ENCODE measurements at places on chromosomes 3 and 15.
A peak's percentile ranks its signal among the peaks of the same experiment; 100 is the strongest.

DNA sequence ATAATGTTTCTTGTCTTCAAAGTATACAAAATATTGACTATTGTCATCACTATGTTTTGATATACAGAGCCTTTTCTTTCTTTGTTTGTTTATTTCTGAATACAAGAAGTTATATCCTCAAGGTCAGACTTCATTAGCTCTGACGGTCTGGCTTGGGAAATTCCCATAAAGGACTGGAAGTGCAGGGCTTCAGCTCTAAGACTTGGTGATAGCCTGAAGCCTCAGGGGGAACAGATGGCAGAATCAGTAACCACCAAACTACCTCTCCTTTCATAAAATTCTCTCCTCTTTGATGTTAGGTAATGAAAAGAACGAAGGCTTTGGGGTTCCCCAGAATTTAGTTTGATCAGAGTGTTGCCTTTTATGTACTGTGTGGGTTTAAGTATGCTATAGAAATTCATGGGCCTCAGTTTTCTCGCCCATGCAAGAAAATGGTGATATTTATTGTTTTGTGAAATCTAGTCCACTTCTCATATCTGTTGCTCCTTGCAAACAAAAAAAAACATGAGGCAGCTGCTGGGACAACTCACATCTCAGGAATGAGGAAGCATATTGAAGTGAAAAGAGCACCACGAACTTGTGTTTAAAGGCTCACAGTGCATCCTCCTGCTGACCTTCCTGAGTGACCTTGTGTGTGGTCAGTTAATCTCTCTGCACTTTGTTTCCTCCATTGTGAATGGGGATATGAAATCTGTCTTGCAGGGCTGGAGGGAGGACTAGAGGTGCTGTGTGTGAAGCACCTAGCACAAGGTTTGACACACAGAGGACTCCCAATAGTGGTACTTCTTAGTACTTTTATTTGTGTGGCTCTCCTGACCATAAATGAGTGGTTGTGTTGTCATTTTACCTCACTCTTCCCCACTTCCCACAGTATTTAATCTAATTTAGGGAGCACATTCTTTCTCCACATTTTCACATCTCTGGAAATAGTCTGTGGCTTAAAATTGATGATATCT is 569.8 kb upstream of the IL12A start:
- no peak for DNase-seq

- DNase-seq, result no peak
These were observed 1.6 kb upstream of the ITGB5 start for GRCh38 chr3:124888482-124889441.

DNA sequence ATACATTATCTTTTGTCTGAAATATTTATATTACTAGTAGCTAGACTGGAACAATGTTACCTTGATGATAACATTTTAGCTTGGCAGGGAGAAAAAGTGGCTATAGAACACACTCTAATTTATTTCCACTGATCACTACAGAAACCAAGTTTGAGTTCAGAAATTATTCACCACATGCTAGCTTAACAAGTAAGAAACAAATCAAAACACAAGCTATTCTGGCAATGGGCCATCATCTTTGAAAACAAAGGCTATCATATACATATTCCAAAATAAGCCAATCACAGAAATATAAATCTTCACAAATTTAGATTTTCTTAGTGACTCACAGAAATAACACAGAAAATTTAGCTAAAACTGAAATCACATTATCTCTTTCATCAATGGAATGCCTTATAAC is 17.1 kb downstream of the AQR start:
- DNase-seq, result no peak

- DNase-seq, result no peak
These were observed 36.2 kb downstream of the MRAS start for GRCh38 chr3:138384531-138384930.

DNA sequence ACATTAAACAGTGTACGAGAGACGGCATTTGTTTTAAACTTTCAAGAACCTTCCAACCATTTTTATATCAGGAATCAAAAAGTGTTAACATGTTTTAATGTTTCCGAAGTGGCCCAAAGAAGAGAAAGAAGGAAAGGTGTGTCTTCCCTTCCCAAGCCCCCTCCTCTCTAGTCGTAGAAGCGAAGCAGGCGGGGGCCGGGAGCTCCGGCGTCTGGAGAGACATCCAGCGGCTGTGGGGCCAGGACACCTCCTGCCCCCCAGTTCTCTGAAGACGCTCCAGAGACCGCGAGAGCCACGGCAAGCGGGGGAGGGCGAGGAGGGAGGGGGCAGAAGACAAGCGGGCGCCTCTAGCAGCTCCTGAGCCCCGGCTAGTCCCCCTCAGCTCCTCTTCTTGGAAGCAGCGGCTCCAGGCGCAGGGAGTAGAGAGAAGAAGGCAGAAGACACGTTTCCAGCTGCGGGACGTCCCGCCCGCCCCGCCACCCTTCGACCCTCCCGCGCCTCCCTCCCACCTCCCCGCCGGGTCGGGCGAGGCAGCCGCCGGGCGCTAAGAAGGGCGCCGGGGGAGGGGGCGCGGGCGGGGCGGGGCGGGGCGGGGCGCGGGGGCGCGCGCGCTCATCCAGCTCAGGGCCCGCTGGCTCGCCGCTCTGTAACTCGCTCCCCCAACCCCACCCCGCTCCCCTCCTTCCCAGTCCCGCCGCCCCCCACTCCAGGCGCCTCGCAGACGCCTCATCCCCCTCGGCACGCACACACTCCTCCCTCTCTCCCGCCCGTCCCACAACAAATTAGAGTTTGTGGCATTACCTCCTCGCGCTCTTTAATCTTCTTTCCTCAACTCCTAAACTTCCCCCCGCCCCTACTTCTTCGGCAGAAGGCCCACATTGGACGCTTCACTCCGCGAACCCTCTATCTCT is at the start of gene ZBTB20:
Gene ZBTB20 (minus strand): TSS at position 871 of the 911 bp plus-strand sequence.
- peak; percentile 61 for DNase-seq

GRCh38 chr15:41856262-41856661 is 17.6 kb downstream of the PLA2G4B start:
- no peak for DNase-seq

GRCh38 chr3:18419232-18419631 is 5.9 kb downstream of the SATB1 start:
- no peak for DNase-seq

DNA sequence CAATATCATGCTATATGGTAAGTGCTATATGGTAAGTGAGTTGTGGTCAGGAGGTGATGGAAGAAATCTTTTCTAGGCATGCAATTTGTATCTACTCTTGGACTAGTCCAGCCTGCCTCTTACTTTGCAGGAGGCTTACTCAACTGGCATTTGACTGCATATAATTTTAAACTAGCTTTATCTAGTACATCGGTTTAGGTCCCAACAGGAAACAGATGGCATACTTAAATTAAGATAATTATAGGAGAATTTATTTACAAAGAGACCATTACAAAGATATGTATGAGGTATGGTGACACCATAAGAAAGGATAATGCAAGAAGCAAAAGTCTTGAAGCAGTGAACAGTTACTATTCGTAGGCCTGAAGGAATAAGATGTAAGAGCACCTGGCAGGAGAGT is 7.8 kb downstream of the SLC28A2 start:
- no peak for DNase-seq

DNA sequence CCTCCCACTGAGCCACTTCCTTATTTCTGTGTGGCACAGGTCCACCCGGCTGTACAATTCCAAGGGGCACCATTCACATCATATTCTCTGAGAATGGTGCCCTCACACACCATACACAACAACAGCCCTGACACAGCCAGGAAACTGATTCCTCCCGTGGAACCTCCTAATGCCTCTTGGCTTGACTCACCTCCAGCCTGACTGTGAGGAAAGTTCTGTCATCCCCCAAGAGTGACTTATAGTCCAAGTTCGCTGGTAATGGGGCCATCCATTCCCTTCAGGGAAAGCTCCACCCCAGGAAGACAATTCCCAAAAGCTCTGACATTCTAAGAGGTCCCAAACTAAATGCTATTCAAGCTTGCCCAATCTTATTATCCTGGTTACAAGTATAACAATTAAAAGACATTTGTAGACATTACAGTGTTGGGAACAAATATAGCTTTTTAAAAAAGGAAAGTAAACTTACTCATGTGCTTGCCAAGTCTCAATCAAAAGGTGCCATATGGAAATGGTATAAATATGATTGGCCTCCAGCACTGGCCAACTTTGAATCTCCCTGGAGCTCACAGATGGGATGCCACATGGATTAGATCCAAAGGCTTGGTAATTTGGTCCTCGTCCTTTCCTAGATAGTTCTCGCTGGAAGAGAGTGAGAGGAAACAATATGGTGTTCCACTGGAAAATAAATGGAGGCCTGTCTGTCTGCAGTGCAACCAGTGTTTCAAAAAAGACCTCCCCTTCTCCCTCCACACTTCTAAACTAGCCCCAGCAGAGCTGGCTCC is 56.3 kb upstream of the PSMD6 start:
- DNase-seq, result no peak

- no peak for DNase-seq
These were observed 217.9 kb upstream of the THBS1 start for GRCh38 chr15:39362821-39363561.

DNA sequence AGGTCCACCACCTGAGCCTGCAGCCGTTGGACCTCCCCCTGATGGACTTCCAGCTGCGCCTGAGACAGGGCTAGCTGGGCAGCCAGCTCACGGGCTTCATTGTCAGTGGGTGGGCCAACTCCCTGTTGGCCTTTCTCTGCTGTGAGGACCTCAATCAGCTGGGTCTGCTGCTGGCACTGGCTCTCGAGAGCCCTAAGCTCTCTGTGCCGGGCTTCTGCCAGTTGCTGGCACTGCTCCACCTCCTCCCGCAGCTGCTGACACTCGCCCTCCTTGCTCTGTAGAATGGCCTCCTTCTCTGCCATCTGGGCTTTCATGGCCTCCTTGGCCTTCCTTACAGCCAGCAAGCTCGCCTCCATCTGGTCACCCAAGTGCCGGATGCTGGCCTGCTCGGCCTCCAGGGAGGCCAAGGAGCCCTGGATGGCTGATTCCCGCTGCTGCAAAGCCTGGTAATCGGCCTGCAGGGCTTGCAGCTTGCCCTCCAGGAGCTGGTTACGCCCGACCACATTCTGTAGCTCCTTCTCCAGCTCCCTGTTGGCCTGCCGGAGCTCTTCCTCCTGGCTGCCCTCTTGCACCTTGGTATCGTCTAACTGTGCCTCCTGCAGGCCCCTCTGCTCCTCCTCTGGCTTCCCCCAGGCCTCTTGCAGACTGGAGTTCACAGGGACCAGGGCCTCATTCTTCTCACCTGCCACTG is 23.8 kb downstream of the CXCR6 start:
- DNase-seq, result no peak

DNA sequence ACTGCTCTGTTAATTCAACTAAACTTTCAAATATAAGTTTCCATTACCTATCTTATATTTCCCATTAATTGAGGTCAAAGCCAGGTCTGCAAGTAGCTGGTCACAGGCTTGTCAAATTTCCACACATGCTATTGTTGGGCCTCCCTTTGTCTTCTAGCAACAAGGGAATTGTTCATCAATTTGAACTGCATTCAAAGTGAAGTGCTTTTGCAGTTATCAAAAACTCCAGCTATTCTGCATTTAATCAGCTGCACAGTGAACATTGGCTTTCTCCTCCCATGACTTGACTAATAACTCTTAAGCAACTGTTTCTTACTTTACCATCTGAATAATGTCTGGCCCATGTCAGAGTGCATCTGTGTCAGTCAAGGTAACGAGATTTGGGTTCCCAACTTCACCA is 198.4 kb downstream of the KCNH8 start:
- no peak for DNase-seq

DNA sequence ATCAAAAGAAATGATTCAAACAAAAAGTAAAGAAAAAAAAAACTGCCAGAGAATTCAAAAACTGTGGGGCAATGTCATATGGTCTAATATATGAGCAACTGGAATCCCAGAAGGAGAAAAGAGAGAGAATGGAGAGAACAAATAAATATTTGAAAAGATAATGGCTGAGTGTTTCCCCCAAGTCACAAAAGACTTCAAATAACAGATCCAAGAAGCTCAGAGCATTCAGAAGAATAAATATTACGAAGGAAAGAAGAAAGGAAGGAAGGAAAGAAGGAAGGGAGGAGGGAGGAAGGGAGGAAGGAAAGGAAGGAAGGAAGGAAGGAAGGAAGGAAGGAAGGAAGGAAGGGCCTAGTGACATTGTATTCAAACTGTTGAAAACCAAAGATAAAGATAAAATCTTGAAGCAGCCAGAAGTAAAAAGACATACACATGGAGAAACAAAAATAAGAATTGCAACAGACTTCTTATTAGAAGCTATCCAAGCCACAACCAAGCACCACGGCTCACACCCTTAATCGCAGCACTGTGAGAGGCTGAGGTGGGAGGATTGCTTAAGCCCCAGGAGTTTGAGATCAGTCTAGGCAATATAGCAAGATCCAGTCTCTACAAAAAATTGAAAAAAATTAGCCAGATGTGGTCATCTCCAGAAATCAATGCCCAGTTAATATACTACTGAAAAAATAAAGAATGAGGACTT is 118.9 kb upstream of the IGSF10 start:
- DNase-seq, result no peak

- DNase-seq, result no peak
These were observed 114.6 kb upstream of the FLNB start for GRCh38 chr3:57893668-57894067.

DNA sequence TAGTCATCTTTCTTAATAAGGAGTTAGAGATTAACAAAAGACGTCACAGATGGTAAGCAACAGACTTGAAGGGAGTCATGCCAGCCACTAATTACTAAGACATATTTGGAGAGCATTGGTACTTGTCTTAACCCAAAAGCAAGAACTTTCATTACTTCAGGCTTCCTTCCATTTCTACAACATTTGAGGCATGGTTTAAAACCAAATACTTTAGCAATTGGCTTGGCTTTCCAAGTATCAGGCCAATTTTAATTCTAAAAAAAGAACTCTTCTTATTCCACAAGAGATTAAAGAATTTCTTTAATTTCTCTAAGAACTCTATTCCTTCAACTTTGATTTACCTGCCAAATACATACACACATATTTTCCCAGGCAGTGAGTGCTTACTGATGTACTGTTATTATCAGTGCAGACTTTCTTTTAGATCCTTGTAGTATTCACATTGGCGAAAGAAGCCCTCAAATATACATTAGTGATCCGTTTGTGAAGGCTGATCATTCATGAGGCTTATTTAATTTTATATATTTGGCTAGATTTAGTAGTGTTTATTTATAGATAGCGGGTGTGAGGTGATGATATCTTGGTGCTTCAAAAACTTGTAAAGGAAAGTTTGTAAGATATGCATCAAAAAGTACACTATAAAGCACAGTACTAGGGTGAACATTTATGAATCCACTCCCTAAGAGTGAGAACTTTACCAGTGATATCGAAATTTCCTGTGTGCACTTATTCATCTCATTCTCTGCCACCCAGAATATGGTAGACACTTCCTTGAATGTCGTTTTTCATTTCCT is 229.2 kb downstream of the MFSD1 start:
- DNase-seq, result no peak

- DNase-seq, result no peak
These were observed 87.6 kb upstream of the CFAP20DC start for GRCh38 chr3:59137415-59137814.

- DNase-seq, result no peak
These were observed 40.9 kb upstream of the ATP13A3 start for GRCh38 chr3:194527726-194528125.

GRCh38 chr15:69154078-69154477 is 6.4 kb upstream of the GLCE start:
- no peak for DNase-seq

GRCh38 chr3:55272031-55272645 is 215.0 kb downstream of the WNT5A start:
- DNase-seq, result no peak

GRCh38 chr15:39936187-39936586 is 2.3 kb downstream of the EIF2AK4 start:
- DNase-seq, result no peak

- no peak for DNase-seq
These were observed 2.6 kb upstream of the SLC9A9 start for GRCh38 chr3:143850877-143851276.
